Left ventricle myocardium inferior (tissue), 1 donor: ENCODE measurements at places on chromosomes 4 and X. TPM values are rescaled to one million over a fixed set of nuclear protein-coding genes. Genes with fewer than 3 reads are reported as not detected.

DNA sequence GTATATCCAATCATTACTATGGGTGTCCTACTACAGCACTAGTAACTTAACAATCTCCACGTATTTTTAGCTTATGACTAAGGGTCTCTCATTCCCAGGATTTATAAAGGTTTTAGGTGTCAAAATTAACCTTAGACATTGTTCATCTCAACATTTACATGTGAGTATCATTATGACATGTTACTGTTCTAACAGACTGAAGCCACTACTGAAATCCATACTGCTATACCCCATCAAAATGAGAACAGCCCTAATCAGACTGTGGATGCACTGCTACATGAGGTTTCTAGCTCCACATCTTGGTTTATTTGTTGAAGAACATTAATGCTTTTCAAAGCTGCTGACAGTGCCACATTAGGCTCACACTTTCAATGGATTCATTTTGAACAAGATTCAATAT is 35.6 kb upstream of the TXK start:
- no peak for DNase-seq

DNA sequence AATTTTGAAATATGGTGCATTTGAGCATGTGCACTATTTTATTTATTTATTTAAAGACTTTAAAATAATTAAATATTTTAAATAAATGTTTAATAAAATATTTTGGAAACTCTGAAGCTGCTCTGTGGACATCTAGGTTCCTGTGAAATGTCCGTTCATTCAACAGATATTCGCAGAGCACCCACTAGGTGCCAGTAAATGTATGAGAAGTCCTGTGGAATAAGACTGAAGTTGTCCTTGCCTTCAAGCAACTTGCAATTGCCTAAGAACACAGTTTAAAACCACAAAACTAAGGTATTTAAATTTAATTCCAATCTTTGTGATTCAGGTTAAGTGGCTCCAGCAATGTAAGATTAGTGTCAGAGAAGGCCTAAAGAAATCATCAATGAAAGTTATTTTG is 306.7 kb downstream of the GBA3 start:
- DNase-seq, result no peak

Gene ENPEP
- 3.5 TPM for total RNA-seq

Gene F9
- total RNA-seq, result not detected

- DNase-seq, result no peak
Observed at GRCh38 chr4:173924561-173924960, 358.9 kb downstream of the FBXO8 start.
